ENCODE measurements at places on chromosomes 2 and 18.

- no peak for DNase-seq
Measured at GRCh38 chr18:2508678-2509077, 62.6 kb downstream of the METTL4 start.

- DNase-seq, result no peak
Measured at GRCh38 chr2:160063879-160064612, 1.6 kb upstream of the PLA2R1 start.

DNA sequence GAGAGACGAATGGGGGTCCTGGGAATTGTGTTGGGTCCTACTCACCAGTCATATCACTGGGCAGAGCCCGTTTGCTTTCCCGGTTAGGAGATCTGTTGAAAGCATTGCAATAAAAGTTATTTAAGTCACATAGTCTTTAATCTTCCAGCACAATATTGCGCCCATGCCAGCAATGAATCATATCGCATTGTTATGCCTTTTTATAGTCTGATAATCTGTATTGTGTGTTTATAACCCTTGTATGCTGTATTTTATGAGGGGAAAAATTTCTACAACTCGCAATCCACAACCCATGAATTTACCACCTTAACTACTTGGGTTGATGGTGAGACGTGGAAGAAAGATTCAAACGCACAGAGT is 211.9 kb upstream of the SMIM21 start:
- DNase-seq, result no peak

GRCh38 chr2:137952586-137953129 is 11.6 kb upstream of the HNMT start:
- DNase-seq, result no peak

DNA sequence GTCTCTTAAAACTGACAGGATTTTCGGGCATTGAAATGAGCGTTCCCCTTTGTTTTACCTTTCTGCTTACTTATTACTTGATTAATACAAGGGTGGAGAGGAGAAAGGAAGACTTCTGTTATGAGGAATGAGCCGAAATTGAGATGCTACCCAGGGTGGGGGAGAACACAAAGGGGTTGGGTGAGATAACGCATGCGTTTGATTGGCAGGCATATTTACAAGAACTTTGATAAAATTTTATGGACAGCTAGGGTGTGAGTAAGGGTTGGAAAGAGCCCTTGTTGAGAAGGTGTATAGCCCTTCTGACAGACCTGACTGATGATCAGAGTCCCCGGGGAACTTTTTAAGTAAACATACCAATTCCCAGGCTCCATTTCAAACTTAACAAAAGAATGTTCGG is 1.8 kb downstream of the RNF138 start:
- peak; percentile 21 for DNase-seq

DNA sequence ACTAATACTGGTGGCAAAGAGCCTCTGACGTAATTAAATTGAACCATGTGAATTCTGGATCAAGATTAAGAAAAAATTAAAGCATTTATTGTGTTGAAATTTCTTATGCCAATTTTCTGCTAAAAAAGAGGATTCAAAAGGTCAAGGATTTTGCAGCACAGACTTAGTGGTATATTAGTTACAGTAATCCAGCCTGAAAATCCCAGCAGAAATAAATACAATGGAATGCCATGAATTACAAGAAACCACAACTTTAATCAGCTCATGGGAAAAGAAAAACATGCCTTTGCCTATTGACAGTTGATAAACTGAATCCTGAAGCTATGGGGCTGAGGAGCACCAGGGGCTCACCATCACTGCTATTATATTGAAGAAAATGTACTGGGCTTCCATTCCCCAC is 114.8 kb upstream of the SATB2 start:
- DNase-seq, result no peak
